ENCODE measurements at places on chromosomes 3 and 15. TPM values are rescaled to one million over a fixed set of nuclear protein-coding genes. Genes with fewer than 3 reads are reported as not detected.

GRCh38 chr3:28376424-28376823 lies 27.8 kb upstream of the AZI2 start:
- DNase-seq: no peak

GRCh38 chr3:140290105-140290504 lies 355.1 kb downstream of the CLSTN2 start:
- no peak for DNase-seq

- no peak for DNase-seq
Observed at GRCh38 chr3:56773986-56774385, 27.8 kb downstream of the ARHGEF3 start.

Gene CMTM7
- 12.4 TPM for total RNA-seq

Gene IQCH
- 6.2 TPM for total RNA-seq

Gene NTRK3
- 0.52 TPM for total RNA-seq

All from endodermal cell (in vitro differentiated cells).